ENCODE measurements at places on chromosomes 16 and 17.

DNA sequence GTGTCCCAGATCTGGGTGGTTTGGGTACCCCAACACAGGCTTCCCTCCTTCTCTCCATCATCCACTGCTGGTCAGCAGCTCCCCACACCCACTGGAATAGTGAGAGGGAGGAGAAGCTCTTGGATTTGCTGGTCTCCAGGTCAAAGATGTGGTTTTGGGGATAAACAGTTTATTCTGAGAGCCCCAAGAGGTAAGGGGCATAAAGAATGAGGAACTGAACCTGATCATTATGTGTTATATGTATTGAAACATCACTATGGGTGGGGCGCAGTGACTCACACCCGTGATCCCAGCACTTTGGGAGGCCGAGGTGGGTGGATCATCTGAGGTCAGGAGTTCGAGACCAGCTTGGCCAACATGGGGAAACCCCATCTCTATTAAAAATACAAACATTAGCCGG lies 3.9 kb downstream of the DPEP2 start:
- DNase-seq = peak; percentile 35

DNA sequence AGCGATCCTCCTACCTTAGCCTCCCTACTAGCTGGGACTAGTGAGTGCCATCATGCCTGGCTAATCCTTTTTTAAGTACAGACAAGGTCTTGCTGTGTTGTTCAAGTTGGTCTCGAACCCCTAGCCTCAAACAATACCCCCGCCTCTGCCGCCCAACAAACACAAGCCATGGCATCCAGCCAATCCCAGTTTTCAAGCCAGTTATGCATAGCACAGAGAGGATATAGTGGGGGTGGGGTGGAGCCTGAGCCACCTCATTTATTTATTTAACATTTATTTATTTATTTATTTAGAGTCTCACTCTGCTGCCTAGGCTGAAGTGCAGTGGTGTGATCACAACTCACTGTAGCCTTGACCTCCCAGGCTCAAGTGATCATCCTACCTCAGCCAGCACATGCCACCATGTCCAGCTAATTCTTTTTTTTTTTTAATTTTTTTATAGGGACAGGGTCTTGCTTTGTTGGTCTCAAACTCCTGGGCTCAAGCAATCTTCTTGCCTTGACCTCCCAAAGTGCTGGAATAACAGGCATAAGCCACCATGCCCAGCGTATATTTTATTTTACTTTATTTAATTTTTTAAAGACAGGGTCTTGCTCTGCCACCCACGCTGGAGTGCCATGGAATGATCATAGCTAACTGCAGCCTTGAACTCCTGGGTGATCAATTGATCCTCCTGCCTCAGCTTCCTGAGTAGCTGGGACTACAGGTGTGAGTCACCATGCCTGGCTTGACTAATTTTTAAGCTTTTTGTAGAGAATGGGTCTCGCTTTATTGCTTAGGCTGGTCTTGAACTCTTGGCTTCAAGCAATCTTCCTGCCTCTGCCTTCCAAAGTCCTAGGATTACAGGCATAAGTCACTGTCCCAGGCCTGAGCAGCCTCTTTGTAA lies 26.2 kb upstream of the KLHL11 start:
- no peak for DNase-seq

DNA sequence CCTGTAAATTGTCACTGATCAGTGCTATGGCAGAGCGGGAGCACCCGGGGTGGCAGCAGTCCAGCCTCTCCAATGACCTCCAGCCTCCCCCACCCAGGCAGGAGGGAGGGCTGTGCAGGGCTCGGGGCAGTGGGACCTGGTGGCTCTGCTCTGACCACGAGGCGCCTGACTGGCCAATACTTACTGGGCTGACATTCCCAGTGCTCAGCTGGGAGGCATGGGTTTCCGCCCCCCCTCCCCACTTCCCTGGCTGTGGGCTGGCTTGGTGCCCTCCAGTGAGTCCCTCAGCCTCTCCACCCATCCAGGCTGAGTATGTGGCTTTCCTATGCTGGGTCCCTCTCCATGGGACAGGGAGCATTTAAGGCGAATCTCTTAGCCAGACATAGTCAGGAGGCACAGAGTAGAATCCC lies 2.7 kb downstream of the SOCS3 start:
- no peak for DNase-seq

GRCh38 chr17:40209404-40210093 lies 9.6 kb upstream of the WIPF2 start:
- DNase-seq = no peak

DNA sequence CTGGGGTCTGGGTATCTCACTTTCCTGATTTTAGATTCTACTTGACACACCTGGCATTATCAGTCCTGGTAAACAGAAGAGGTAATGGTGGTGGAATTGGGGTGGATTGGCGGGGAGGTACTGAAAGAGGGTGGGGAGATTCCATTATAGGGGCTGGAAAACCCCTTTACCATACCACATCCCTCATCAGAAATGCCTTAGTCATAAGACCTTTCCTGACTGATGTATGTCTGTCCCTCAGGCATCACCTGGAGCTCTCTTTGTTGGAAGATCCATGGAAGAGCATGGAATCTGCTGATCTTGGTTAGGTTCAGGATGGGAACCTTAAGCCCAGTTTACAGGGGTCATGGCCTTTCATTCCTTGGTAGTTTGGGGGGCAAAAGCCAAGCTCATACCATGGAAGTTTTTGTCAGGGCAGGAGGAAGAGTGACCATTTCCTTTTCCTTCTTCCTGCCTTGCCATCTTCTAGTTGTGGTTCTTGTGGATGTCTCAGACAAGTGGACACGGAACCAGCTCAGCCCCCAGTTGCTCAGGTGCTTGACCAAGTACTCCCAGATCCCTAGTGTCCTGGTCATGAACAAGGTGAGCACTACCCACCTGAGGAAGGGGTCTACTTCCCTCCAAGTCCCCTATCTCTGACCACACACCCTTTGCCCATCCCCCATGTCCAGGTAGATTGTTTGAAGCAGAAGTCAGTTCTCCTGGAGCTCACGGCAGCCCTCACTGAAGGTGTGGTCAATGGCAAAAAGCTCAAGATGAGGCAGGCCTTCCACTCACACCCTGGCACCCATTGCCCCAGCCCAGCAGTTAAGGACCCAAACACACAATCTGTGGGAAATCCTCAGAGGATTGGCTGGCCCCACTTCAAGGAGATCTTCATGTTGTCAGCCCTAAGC lies 3.3 kb downstream of the ERAL1 start:
- no peak for DNase-seq
